ENCODE measurements at places on chromosomes 6 and 20.

DNA sequence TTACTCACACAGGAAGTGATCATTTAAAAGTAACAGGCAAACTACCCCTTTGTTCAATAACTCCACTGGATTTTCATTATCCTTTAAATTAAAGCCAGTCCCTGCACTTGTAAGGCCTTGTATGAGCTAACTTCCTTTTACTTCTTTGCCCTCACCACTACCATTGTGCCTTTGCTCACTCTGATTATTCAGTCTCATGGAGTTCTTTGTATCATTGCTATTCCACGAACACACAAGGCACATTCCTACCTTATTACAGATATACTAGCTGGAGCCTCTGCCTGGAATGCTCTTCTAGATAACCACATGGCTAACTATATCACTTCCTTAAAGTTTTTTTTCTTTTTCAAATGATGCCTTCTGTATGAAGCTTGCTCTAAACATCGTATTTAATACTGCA is 748.6 kb upstream of the HS3ST5 start:
- no peak for DNase-seq

DNA sequence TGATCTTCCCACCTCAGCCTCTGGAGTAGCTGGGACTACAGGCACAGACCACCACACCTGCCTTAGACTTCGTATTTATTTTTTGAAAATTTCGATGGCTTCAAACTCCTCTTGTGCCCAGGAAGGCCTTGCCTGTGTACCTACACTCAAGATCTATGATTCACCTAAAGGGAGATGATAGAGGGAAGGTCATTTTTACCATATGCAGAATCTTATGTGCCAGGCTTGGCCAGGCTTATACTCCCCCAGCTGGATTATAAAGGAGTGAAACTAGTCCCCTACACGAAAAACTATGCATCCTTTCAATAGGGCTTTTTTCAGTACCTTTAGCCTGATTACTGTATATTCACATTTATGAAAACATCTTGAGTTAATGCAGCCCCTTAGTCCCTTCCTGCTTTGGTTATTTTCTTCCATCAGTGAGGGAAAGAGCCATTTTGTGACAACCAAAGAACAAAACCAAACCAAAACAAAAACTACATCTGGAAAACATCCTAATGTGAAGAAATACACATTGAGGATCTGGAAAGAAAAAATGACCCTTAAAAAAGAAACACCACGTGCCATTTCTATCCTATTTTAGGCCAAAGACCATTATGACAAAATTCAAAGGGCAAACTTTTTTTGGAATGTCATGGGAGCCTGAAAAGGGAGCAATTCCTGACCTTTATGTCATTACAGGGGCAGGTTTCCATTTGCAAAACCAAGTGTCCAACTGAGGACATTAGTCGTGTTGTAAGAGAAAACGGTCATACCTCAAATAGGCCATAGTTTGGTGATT is 34.7 kb downstream of the RIPOR2 start:
- DNase-seq = no peak

- DNase-seq = no peak
Measured at GRCh38 chr6:115570331-115570730, 490.4 kb downstream of the FRK start.

DNA sequence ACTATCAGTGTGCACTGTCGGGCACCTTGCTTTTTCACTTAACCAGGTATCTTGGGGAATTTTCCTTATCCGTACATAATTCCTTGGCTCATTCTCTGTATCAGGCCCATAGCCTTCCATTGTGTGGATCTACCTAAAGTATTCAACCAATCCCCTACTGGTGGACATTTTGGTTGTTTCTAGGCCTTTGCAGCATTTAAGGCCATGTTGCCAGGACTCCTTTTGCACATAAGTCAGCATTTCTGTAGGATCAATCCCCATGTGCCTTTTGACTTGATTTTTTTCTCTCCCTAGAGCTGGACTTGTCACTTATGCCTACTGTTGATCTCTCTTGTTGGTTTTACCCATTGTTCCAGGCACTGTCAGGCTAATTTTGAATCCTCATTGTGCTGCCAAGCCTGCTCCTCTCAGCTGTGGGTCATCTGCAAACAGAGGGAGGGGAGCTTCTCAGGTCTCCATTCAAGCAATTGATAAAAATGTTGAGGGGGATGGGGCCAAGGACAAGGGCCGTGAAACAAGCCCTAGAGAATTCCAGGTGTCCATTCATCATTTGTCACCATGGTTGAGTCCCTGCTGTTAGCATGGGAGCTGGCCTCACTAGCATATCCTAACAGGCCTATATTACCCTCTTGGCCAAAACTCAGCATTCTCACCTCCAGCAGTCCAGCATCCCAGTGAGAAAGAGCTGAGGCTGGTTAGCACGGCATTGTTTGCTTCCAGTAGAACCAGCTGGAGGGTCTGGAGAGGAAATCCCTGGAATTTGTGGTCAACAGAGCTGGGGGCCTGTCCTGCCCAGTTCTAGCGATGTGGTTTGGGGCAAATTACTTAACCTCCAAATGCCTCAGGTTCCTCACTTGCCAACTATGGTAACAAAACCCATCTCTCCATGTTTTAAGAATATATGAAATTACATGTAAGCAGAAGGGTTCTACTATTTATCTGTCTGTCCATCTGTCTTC is 178.4 kb downstream of the MRPL14 start:
- no peak for DNase-seq

DNA sequence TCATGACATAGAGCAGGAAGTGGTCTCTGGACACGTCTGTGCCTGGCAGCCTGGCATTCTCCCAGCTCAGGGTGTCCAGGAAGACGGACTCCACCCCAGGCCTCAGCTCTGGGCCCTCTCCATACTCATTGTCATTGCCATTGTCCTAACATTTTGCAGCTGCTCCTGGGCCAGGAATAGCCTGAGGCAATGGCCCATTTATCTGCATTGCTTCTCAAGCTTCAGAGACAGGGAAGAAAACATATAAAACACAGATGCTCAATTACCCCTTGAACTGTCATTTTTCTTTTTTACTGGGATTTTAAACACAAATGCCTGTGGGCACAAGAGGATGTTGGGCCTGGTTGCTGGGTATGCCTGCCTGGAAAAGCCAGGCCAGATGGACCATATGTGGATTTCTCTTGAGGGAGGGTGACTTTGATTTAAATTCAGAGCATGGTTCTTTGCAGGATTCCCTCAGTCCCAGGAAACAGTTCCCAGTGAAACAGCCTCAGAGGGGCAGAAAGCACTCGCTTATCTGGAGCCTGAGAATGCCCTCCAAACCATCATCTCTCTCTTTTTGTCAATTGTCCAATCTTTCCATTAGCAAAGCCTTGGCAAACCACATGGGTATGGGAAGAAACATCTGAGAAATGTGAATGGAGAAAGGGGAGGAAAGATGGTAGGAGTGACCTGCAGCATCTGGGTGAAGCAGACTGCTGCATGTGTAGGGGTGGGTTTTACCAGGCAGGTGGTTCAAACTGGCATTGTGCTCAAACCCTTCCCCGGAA is 17.9 kb downstream of the LAMP5 start:
- DNase-seq = no peak

GRCh38 chr20:17611290-17611539 is 41.3 kb downstream of the DSTN start:
- no peak for DNase-seq

DNA sequence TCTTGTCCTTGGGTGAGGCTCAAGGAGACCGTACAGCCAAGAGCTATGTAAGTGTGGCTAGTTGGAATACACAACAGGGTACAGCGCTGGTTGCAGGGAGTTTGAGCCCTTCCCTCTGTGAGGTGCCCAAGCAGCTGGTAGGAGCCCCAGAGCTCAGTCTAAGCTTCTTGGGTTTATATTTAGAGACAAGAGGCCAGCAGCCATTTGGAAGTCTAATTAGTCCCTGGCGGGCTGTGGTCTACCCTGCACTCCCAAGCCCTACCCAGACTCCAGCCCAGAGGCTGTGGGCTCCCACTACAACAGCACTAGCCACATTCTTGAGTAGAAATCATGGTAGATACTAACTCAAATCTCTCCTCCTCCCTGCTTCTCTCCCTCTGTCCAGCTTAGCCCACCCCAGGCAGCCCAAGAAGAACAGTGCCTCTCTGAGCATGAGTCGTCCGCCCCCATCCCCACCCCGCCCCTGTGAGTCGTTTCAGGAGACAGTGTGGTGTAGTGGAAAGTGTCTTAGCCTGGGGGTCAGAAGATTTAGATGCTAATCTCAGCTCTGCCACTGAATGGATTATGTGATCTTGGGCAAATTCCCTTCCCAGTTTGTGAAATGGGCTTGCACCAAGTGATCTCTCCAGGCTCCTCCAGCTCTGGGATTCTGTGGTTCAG is 37.8 kb downstream of the EIF2S2 start:
- DNase-seq = no peak

- no peak for DNase-seq
Measured at GRCh38 chr20:21026951-21027350, 79.2 kb downstream of the LINC00237 start.

- no peak for DNase-seq
Measured at GRCh38 chr20:23533161-23533560, 35.1 kb downstream of the CST9L start.

DNA sequence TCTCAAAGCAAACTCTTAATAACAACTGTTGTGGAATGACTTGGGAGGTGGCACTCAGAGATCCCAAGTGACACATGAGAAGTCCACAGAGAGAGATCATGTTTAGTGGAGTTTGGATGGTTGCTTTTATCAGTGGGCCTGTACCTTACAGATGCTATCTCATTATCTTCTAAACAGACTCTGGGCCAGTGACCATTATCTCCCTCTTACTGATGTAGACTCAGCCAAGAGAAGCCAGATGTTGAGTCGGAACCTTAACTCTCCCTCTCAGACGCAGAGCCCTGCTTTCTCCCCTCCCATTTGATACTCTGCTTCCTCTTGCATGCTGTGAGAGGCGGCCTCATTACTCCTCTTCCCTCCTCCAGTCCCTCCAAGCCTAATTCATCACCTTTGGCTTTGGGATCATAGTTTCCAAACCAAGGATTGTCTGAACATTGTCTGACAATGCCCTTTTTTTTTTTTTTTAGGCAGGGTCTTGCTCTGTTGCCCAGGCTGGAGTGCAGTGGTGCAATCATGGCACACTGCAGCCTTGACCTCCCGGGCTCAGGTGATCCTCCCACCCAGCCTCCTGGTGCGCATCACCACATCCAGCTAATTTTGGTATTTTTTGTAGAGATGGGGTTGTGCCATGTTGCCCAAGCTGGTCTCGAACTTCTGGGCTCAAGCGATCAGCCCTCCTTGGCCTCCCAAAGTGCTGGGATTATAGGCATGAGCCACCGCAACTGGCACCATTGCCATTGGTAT is 4.5 kb upstream of the DDR1 start:
- DNase-seq = no peak

DNA sequence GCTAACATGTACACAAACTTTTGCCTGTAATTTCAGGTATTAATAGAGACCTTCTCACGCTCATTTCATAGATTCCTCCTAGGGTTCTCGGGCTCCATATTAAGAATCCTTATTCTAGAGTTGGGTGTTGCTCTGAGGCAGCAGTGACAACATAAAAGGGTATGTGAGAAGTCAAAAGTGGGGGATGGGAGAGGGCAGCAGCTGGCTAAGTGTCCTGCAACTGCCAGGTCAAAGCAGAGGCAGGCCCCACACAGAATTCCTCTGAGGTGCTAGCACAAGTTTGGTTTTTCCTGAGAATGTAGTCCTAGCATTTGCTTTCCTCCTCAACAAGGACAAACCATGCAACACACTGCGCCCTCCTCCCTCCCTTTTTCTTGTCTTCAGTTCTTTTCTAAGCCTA is 4.6 kb downstream of the NSFL1C start:
- DNase-seq = no peak

DNA sequence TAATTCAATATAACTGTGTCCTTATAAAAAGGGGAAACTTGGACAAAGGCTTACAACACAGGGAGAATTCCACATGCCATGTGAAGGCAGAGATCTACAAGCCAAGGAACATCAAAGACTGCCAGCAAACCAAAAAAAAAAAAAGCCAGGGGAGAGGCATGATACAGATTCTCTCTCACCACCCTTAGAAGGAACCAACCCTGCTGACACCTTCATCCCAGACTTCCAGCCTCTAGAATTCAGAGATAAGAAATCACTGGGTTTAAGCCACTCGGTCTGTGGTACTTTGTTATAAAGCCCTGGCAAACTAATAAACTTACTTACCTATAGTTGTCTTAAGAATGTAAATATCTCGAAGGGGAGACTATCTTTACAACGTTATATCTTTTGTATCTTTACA is 4.4 kb downstream of the SERINC3 start:
- no peak for DNase-seq

GRCh38 chr6:136961848-136962247 is 39.7 kb downstream of the SLC35D3 start:
- no peak for DNase-seq

DNA sequence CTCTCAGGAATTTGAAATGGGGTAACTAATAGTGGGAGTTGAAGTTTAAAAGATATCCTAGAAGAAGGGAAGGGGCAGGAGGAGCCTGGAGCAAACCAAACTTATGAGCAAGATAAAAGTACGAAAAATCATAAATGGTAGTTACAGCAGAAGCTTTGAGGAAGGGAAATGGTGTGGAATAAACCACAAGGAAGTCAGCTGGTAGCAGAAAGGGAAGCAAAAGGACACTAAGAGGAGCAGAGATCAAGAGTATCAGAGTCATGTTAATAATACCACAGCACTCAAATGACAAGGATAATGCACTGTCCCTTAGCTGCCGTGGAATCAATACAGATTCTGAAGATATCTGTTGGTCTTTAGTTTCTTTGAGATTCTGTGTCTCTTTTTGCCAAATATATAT is 44.9 kb upstream of the CCDC28A start:
- no peak for DNase-seq

GRCh38 chr20:64256282-64256935 is 861 bp downstream of the PCMTD2 start:
- no peak for DNase-seq

DNA sequence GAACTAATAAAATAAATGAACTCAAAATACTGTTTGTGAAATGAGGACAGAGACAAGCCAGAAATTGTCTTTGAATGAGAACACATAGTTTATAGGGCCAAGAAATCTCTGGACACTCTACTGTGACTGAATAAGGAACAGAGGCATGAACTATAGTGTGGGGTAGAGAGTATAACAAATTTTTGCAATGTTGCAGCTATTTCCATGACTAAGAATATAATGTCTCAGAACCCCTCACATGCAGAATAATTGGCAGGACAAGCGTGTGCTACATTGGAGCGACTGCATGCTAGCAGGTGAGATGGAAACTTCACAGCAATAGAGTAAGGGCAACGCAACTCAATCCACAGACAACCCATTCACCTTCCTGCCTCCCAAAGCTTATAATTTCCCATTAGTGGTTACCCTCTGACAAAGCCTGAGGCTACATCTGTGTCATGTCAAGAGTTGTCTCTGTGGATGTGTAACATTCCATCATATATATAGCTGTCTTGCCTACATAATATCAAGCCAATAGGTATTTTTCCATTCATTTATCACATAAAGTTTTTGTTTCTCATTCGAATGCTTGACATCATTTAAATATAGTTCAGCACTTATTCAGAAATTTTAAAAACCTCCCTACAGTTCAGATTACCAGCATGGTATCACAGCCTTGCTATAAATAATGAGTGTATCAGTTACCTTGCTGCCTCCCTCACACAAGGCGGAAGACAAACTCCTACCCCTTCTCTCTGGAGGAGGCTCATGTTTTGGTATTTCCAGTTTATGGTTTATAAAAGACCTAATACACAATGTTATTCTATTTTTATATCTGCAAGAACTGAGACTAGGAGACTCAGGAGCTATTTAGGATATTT is 47.9 kb upstream of the ECHDC1 start:
- no peak for DNase-seq

Measured in AG09319 (cell line).